IMR-90 (cell line): ENCODE measurements at places on chromosomes 5 and 9. TPM values are rescaled to one million over a fixed set of nuclear protein-coding genes. Genes with fewer than 3 reads are reported as not detected.

EGR1 gene
- total RNA-seq = 2.9 and 5.8 TPM in 2 replicates

DNA sequence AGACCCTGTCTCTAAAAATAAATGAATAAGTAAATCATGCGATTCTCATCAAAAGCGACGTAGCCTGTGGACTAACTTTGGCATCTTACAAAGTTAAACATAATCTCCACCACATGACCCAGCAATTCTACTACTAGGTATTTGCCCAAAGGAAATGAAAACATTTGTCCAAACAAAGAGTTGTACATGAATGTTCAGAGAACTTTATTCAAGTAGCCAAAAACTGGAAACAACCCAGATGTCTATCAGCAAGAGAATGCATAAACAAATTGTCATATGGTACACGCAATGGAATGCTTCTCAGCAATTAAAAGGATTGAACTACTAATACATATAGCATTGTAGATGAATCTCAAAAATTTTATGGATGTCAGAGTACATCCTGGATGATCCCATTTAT is 82.6 kb downstream of the ADRB2 start:
- H3K4me3 ChIP-seq = no peak overlapping the region
- H3K36me3 ChIP-seq = no peaks in the 10 kb centered on the region
- DNase-seq = peak; percentile 87

DNA sequence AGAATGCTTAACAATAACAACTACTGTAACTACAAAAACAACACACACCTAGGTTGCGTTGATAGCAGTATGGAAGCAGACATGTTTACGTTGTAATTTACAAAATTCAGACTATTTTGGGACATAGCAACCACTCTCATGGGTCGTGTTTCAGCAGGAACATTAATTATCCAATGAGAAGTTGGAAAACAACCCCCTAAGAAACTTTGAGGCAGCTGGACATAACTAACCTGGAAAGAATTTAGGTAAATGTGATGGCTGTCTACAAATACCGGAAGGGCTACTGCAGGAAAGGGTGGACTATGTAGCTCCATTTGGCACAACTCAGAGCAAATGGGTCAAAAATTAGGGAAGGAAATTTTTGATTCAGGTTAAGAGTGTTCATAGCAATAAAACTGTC is 409.3 kb downstream of the ADGRV1 start:
- H3K36me3 ChIP-seq = no peaks in the 10 kb centered on the region
- no peaks in the 10 kb centered on the region; the same call in 1 of the 2 replicates for H3K27me3 ChIP-seq
- H3K4me1 ChIP-seq = no peaks in the 10 kb centered on the region
- DNase-seq = no peak
- H3K27ac ChIP-seq = no peak overlapping the region

GRCh38 chr5:91365498-91365897 is 17.6 kb downstream of the ARRDC3 start:
- no peaks in the 10 kb centered on the region for H3K27me3 ChIP-seq
- no peak for DNase-seq
- H3K27ac ChIP-seq = no peak overlapping the region
- H3K4me1 ChIP-seq = no peaks in the 10 kb centered on the region
- H3K4me3 ChIP-seq = no peak overlapping the region

DNA sequence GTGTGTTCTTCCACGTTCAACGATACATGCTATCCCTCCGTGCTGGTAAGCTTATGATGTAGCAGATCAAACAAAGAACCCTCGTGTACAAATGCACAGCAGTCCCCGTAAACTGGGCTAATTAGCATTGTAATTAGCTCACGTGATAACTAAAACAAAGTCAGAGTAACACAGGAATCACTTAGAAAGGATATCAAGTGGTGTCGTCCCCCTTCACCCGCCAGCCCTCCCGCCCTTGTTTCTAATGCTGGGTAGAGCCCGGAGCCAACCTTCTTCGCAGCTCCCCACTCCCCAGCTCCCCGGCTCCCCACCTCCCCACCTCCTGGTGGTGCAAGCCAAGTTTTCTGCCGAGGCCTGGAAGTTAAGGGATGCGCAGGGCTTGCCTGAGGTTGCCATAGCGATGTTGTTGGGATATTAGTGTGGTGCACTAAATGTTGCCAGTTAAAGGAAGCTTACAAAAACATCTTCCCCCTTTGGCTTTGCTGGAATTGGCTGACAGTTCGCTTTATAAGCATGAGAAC is 357.9 kb upstream of the CCNH start:
- no peak overlapping the region for H3K27ac ChIP-seq
- no peaks in the 10 kb centered on the region for H3K4me1 ChIP-seq
- DNase-seq = no peak
- no peak overlapping the region for H3K4me3 ChIP-seq
- no peaks in the 10 kb centered on the region for H3K36me3 ChIP-seq
- peaks cover 1% of the 10 kb centered on the region; the same call in 1 of the 2 replicates for H3K27me3 ChIP-seq

DNA sequence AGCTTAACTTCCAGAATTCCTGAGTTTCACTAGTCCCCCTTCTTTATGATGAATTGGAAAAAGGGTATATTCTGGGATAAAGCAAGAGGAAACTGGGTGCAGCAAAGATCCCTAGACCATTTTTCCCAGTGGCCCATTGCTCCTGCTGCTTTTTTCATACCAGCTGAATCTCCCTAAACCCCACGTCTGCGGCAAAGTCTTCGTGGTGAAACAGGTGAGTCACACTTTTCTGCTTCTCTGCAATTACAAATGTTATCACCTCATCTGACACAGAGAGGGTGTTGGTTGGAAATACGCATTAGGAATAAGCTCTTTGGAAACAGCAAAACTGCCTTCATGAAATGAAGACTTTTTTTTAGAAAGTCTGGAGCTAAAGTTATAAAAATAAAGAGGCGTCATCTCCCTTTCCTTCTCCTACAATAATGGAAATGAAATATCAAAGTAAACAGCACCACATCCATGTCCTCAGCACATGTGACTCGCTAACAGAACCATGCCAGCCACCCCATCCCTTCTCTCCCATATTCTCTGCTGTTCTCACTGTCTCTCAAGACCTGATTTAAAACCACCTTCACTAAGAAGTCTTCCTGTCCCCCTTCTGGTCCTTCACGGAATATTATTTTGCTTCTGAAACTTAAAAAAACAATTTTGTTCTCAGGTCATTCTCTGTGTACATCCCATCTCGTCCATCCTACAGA is 39.5 kb upstream of the GLRX start:
- no peaks in the 10 kb centered on the region for H3K27me3 ChIP-seq
- H3K4me1 ChIP-seq = peaks cover 47% of the 10 kb centered on the region
- no peaks in the 10 kb centered on the region for H3K36me3 ChIP-seq

DNA sequence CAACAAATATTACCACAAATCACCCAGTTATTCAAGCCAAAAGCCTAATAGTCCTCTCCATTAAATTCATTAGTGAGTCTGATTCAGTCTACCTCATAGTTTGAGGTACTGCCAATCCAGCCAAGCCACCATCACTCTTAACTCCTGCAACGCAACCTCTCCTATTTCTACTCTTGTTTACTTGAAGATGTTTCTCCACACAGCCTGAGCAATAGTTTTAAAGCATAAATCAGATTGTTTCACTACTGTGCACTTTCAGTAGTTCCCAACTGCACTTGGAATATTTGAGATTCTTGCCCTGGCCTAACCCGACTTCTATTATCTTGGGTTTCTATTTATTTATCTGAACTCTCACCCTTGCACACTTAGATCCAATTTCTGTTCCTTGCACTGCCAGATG is 85.5 kb downstream of the YIPF5 start:
- H3K27me3 ChIP-seq = no peaks in the 10 kb centered on the region
- H3K27ac ChIP-seq = no peak overlapping the region; the same call in 1 of the 2 replicates
- H3K4me3 ChIP-seq = no peak overlapping the region
- no peaks in the 10 kb centered on the region for H3K36me3 ChIP-seq

GRXCR2 gene
- not detected in 2 replicates for total RNA-seq

GRCh38 chr9:131657940-131658339 is 81.9 kb downstream of the RAPGEF1 start:
- no peak overlapping the region for H3K4me3 ChIP-seq
- peaks cover 33% of the 10 kb centered on the region for H3K4me1 ChIP-seq
- no peaks in the 10 kb centered on the region for H3K27me3 ChIP-seq
- no peaks in the 10 kb centered on the region for H3K36me3 ChIP-seq
- peak overlapping the region; percentile 94 for H3K27ac ChIP-seq

GRCh38 chr9:86557918-86558317 is 203.7 kb upstream of the TUT7 start:
- DNase-seq = peak; percentile 40
- H3K36me3 ChIP-seq = no peaks in the 10 kb centered on the region
- no peaks in the 10 kb centered on the region for H3K27me3 ChIP-seq
- H3K4me1 ChIP-seq = peaks cover 9% of the 10 kb centered on the region

FABP6 gene
- not detected in 2 replicates for total RNA-seq

GRCh38 chr9:32918628-32919027 is 82.8 kb downstream of the APTX start:
- H3K27ac ChIP-seq = no peak overlapping the region
- peaks cover 4% of the 10 kb centered on the region for H3K27me3 ChIP-seq
- H3K4me1 ChIP-seq = no peaks in the 10 kb centered on the region
- H3K36me3 ChIP-seq = no peaks in the 10 kb centered on the region
- DNase-seq = no peak
- H3K4me3 ChIP-seq = no peak overlapping the region

DNM1 gene
- total RNA-seq = 11.4 and 13.6 TPM in 2 replicates

- H3K36me3 ChIP-seq = no peaks in the 10 kb centered on the region
- no peak overlapping the region for H3K4me3 ChIP-seq
- H3K27me3 ChIP-seq = no peaks in the 10 kb centered on the region
- no peak overlapping the region for H3K27ac ChIP-seq
- H3K4me1 ChIP-seq = no peaks in the 10 kb centered on the region
These were observed 157.2 kb upstream of the ATP10B start for GRCh38 chr5:161009194-161009593.
